RCC 7860 (cell line): ENCODE measurements at places on chromosomes 7 and 10.
A peak's percentile ranks its signal among the peaks of the same experiment; 100 is the strongest.

DNA sequence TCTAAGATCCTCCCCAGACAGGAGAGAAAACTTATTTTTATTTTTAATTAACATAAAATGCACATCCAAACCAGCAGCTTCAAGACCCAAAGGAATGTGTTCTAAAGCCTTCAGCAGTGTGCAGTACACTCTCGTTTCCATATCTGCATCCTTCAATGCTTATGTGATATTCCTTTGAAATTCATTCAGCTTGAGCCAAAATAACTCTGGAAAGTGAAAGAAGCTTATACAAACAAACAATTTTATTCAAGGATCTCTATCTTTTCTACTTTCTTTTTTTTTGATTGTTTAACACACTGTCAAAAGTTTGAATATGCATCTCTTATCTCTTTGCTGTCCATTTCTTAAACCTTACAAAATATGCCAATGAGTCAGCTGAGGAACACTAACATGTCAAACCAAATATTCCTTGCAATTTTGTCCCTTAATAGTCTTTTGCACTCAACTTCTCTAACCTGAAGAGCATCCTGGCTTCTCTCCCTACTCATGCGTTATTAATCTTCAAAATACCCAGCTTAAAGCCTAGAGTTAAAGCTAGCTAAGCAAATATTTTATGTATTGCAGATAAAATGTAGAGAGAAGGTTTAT is 124.3 kb downstream of the THSD7A start:
- no peak for DNase-seq

- DNase-seq: no peak
These were observed 11.6 kb upstream of the LYZL1 start for GRCh38 chr10:29277296-29277695.

GRCh38 chr7:29394321-29394720 is 169.3 kb upstream of the PRR15 start:
- no peak for DNase-seq

GRCh38 chr10:119346095-119346832 is 138.9 kb downstream of the GRK5 start:
- DNase-seq: no peak

GRCh38 chr7:134509010-134509409 is 18.4 kb upstream of the AKR1B10 start:
- DNase-seq: no peak

DNA sequence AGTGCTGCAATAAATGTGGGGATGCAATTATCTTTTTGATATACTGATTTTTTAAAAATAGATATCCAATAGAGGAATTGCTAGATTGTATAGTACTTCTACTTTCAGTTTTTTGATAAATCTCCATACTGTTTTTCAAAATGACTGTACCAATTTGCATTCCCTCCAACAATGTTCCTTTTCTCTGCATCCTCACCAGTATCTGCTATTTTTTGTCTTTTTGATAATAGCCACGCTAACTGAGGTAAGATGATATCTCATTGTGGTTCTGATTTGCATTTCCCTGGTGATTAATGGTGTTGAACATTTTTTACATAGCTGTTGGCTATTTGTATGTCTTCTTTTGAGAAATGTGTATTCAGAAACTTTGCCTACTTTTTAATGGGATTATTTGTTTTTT is 217.7 kb upstream of the MTPN start:
- no peak for DNase-seq

DNA sequence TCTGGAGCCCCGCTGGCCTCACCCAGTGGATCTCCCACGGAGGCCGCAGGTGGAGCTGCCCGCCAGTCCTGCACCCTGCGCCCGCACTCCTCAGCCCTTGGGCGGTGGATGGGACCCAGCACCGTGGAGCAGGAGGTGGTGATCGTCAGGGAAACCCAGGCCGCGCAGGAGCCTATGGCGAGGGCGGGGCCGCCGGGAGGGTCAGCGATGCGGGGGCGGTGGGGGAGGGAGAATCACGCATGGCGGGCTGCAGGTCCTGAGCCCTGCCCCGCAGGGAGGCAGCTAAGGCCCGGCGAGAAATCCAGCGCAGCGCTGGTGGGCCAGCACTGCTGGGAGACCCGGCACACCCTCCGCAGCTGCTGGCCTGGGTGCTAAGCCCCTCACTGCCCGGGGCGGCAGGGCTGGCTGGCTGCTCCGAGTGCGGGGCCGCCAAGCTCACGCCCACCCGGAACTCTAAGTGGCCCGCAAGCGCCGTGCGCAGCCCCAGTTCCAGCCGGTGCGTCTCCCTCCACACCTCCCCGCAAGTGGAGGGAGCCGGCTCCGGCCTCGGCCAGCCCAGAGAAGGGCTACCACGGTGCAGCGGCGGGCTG is 524.8 kb upstream of the TPK1 start:
- no peak for DNase-seq

DNA sequence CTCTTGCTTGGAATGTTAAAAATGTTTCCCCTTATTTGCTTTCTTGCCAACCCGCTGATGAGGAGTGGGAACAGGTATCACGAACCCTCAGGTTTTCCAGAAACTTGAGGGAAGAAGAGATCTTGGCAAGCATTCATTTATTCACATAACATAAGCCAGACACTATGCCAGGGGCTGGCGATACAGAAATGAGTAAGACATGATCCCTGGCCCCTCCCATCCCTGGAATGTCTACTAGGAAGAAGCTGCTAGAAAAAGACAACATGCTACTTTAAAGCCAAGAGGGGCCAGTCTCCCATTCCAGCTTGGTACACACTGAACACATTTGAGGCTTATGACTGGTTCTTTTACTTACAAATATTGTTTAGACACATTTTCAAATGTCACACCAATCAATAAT is 26.4 kb downstream of the SLC35B4 start:
- DNase-seq: no peak

GRCh38 chr10:49542353-49542752 is 3.4 kb upstream of the ERCC6 start:
- DNase-seq: no peak

DNA sequence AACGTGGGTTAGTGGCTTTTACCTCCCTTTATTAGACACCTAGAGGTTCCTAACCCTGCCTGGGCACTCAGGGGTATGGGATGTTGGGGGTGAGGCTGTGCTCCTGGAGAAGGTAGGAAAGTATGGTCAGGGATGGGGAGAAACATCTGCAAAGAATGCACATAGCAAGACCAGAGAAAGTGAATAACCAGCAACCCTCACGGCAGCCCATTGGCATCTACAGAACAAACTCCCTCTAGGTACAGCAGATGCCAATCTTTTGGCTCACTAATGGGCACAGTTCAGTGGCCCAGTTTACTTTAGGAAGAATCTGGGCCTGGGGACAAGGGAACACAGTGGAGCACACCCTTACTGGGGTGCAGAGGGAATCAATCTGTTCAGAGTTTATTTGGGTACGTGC is 143.9 kb downstream of the JAZF1 start:
- DNase-seq: peak; percentile 55

DNA sequence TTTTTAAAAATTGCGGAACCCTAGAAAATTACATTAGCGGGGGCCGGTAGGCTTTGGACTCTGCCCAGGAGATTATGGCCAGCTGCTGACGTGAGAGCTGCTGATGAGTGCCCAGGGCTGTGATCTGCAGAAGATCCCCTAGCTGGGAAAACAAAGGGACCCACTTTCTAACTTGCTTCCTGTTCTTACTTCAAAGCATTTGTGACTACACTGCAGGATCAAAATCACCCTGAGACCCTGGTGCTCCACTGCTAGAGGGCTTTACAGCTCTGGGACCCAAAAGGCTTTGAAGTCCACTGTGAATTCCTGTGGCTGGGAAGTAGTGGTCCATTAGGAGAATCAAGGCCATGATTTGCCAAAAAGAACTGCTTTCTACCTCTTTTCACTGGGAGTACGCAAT is 499.4 kb upstream of the AKR1E2 start:
- DNase-seq: no peak

DNA sequence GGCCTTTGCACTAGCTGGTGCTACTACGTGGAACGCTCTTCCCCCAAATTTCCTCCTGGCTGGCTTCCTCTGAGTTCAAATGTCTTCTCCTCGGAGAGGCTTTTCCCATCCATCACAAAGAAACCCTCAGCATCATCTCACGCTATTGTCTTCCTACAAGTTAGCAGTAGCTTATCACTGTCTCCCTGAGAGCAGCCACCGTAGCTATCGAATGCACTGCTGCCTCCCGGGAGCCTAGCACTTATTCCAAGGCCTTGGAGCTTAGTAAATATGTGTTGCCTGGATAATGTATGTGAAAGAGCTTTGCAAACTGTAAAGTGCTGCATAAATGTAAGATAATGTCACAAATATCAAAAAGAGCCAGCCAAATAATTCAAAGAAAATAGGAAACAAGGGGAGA is 124.4 kb downstream of the KCNMA1 start:
- DNase-seq: no peak

- DNase-seq: no peak
These were observed at the start of gene ATRNL1 for GRCh38 chr10:115093286-115093775. Gene ATRNL1 (plus strand): TSS chr10:115093365. CDS start chr10:115093751, 386 bp downstream.

- peak; percentile 100 for DNase-seq
These were observed 185.0 kb upstream of the TMEM196 start for GRCh38 chr7:19958309-19958896.

GRCh38 chr7:116232920-116233319 is 22.6 kb downstream of the TES start:
- peak; percentile 60 for DNase-seq

GRCh38 chr7:122520971-122521555 is 177.9 kb downstream of the RNF133 start:
- no peak for DNase-seq

- DNase-seq: no peak
These were observed 27.4 kb upstream of the DIP2C start for GRCh38 chr10:716821-717220.

DNA sequence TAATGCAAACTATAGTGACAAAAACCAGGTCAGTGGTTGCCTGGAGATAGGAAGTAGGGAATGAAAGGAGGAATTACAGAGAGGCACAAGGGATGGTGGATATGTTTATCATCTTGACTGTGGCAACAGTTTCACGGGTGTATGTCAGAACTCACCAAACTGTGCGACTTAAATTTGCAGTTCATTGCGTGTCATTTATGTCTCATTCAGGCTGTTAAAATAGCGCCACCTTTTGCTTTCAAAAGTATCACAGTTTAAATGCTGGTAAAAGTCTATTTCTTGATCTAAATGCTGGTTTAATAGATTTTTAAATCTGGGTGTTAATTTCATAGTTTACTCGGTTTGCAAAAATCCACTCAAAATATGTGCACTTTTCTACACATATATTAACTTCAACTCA is 51.0 kb downstream of the PTTG1IP2 start:
- DNase-seq: no peak

- DNase-seq: no peak
These were observed 240.1 kb downstream of the POU6F2 start for GRCh38 chr7:39217783-39218182.

DNA sequence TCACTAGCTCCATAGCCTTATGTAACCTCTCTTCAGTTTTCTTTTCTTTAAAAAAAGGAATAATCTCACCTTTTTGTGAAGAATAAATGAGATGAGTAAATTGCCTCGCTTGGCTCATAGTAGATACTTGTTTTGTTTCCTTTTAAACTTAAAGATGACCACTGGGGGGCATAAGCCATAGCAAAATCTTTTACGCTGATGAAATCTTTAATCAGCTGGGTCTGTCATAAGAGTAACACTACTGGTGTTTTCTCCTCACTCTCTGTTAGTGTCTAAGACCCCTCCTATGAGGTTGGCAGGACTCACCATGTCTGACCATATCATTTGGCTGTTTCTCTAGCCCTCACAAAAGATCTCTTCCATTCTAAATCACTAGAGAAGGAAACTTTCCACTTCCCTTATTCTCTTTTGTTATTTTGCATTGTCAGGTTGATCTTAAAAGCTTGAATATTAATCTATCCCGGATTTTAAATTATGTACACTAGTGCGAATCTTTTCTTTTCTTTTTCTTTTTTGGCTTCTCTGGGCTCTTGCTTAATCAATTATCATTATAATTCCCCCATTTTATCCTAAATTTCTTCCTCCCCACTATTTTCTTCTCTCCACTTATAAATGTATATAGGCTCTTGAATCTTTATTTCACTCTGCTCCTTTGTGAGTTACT is 12.5 kb downstream of the STAG3 start:
- peak; percentile 21 for DNase-seq

DNA sequence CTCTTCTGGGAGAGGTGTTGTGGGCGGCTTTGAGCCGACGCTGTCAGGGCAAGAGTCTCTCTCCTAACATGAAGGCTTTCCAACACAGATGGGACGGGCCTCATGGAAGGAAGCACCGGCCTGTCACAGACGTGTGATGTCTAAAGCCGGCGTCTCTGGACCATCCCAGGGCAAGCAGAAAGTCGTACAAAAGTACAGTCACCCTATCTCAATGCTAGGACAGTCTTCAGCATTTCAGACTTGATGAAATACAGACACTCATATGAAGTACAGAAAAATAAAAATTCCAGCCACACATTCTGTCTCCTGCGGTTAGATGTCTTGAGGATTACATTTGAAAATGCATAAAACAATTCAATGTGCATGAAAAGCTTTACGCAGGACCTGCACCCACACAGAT is 30.6 kb downstream of the CYP2W1 start:
- no peak for DNase-seq

- DNase-seq: no peak
These were observed 11.6 kb upstream of the NKX2-3 start for GRCh38 chr10:99520847-99521764.

DNA sequence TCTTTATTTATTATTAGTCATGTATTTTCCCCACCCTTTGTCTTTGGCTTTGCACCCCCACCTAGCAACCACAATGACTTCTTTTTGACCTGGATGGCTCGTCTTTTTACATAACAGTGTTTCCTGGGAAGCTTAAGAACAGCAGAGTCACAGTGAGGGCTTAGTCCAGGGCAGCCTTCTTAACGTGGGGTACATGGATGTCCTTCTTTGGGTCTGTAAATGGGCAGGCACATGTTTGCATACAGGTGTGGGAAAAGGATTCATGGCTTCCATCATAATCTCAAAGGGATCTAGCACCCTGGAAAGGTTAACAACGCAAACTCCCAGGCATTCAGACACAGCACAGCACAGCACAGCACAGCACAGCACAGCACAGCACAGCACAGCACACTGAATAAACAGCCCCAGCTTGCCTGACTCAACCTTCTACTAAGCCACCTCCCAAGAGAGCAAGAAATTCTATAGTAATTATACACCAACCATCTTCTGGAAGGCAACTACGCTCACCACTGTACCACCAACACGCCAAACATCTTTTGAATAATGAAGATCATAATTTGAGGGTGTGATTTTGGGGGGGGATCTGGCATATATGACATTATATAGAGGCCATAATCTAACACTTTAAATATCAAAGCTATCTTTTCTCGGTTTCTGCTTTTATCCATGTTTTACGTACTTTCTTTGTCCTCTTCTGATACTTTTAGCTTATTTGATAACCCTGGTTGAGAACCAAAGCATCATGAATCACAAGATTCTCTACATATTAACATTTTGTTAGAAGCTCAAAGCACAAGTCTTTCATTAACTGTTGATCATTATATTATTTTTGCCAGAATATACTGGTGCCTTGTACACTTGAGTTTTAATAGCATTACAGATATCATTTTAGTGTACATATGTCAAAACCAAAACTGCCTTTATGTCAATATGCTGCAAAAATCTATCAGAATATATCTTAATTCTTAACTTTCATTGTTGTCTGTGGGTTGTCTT is 177.2 kb upstream of the KLF14 start:
- DNase-seq: peak; percentile 83

GRCh38 chr10:1036341-1036791 is 10.7 kb upstream of the IDI2 start:
- peak; percentile 83 for DNase-seq
